ENCODE measurements at places on chromosomes 11 and 22.

DNA sequence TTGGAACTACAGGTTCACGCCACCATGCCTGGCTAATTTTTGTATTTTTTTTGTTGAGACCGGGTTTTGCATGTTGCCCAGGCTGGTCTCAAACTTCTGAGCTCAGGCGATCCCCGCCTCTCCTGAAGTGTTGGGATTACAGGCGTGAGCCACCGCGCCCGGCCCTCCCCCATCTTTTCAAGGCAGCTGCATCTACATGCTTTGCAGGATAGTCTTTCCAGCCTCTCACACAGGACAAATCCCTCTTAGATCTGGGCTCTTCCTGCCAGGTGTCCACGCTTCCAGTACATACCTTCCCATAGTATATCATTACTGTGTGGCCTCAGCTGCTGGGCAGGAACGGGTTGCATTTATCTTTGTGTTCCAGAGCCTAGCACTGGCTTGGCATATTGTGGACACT, 49.7 kb downstream of the C11orf96 start:
- no peak for DNase-seq

GRCh38 chr11:86773513-86774252, 26.7 kb upstream of the PRSS23 start:
- DNase-seq = no peak

DNA sequence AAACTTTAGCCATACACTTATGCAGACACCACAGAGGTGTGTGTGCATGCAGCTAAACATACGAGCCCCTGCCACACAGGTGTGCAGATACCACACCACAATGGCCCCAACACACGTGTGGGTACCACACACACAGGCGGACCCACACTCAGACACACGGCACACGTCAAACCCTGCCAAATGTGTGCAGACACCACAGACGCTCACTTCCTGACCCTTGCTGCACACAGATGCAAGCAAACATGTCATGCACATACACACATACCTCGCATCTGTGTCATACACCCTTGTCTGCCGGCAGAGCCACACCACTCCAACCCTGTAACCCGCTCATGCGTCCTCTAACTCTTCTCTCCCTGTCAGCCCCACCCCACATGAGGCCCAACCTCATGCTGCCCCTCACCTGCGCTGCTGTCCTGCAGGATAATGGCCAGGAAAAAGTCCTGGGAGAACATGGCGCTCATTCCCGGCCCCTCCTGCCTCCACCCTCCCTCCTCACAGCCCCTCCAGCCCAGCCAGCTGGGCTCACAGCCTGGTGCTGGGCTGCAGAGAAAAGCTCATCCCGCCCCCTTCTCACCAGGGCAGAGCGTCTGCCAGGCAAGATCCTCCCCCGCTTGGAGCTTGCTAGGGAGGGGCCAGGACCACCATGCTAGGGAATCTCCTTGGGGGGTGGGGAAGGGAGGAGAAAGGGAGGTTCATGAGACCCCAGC, 14.2 kb downstream of the SMPD1 start:
- no peak for DNase-seq

GRCh38 chr11:68372114-68372513, 59.7 kb downstream of the LRP5 start:
- no peak for DNase-seq

GRCh38 chr11:13149991-13150390, 127.6 kb upstream of the BMAL1 start:
- DNase-seq = no peak

GRCh38 chr11:117045956-117046355, 52.3 kb downstream of the SIK3 start:
- no peak for DNase-seq

- DNase-seq = no peak
These were observed 6.6 kb downstream of the TSPAN4 start for GRCh38 chr11:849104-849824.

DNA sequence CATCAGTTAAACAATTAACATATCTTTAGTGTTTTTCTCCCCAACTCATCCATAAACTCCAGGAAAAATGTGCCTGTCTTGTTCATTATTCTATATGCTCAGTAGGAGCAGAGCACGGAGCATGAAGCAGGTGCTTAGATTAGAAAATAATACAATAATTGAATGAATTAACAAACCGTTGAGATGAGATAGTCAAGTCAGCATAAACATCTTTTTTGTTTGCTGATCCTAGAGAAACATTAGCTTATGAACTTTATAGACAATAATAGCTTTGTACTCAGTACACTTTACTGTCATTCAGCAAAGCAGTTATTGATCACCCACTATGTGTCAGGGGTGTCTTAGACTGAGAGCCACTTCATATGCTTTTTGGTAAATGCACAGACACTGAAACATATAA, 105.2 kb upstream of the SEZ6L start:
- DNase-seq = no peak
